Prostate gland (tissue), 2 donors: ENCODE measurements at places on chromosomes 12 and 14. TPM values are rescaled to one million over a fixed set of nuclear protein-coding genes. Genes with fewer than 3 reads are reported as not detected.
A peak's percentile ranks its signal among the peaks of the same experiment; 100 is the strongest.

DNA sequence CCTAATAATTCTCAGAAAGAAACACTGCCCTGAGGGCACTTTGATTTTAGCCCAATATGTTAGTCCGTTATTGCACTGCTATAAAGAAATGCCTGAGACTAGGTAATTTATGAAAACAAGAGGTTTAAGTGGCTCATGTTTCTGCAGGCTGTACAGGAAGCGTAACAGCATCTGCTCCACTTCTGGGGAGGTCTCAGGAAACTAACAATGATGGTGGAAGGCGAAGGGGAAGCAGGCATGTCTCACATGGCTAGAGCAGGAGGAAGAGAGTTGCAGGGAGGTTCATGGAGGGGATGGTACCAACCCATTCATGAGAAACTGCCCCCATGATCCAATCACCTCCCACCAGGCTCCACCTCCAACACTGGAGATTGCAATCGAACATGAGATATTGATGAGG lies 49.4 kb upstream of the RERG start:
- H3K4me3 ChIP-seq = no peak overlapping the region
- H3K36me3 ChIP-seq = no peaks in the 10 kb centered on the region
- peaks cover 9% of the 10 kb centered on the region for H3K4me1 ChIP-seq
- no peak for DNase-seq
- no peak overlapping the region for H3K27ac ChIP-seq
- H3K27me3 ChIP-seq = no peaks in the 10 kb centered on the region

DNA sequence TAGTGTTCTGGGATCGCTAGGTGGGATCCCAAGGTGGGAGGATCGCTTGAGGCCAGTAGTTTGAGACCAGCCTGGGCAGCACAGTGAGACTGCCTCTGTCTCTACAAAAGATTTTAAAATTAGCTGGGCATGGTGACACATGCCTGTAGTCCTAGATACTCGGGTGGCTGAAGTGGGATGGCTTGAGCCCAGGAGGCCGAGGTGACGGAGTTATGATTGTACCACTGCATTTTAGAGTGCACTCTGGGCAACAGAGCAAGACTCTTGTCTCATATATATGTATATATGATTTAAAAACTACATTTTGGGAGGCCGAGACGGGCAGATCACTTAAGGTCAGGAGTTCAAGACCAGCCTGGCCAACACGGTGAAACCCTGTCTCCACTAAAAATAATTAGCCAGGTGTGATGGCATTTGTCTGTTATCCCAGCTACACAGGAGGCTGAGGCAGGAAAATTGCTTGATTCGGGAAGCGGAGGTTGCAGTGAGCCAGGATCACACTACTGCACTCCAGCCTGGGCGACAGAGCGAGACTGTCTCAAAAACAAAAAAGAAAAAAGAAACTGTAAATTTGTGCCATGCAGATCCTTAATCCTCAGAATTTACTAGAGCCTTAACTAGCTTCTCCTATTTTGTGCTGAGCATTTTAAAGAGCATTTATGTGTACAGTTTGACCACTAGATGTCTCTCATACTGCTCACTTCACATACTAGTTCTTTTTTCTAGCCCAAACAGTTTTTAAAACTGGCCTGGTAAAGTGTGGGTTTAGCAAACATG lies 114.8 kb downstream of the MON2 start:
- no peaks in the 10 kb centered on the region for H3K4me1 ChIP-seq
- no peak overlapping the region for H3K4me3 ChIP-seq
- no peaks in the 10 kb centered on the region for H3K36me3 ChIP-seq
- DNase-seq = no peak
- no peak overlapping the region for H3K27ac ChIP-seq
- H3K27me3 ChIP-seq = no peaks in the 10 kb centered on the region

DNA sequence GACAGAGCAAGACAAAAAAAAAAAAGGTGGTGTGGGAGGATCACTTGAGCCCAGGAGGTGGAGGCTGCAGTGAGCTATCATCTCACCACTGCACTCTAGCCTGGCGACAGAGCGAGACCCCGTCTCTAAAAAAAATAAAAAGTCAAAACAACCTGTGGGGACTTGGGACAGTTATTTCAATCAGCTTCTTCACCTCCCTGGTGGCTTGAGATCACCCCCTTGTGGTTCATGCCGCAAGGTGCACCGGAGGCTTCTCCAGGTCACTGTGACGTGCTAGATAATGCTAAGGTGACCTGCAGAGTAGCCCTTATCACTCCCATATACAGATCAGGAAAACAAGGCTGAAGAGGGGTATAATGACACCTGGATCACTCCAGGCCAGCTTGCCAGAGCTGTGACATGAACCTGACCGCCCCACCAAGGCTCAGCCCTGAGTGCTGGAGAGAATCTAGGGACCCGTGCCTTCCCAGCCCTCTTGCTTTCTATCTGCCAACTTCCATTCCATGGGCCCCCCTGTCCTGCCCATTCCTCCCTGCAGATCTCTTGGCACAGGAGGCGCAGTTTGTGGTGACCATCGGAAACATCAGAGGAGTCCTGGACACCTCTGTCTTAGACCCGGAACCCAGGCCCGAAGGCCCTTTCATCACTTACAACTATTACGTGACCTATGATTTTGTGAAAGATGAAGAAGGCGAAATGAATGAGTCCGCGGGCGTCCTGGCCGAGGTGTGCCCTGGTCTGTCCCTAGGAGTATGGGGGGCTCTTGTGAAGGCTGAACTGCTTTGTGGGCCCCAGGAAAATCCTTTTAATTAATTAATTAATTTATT lies 8.1 kb downstream of the LRRC43 start:
- no peaks in the 10 kb centered on the region for H3K4me1 ChIP-seq
- DNase-seq = peak; percentile 55
- no peak overlapping the region for H3K4me3 ChIP-seq

DNA sequence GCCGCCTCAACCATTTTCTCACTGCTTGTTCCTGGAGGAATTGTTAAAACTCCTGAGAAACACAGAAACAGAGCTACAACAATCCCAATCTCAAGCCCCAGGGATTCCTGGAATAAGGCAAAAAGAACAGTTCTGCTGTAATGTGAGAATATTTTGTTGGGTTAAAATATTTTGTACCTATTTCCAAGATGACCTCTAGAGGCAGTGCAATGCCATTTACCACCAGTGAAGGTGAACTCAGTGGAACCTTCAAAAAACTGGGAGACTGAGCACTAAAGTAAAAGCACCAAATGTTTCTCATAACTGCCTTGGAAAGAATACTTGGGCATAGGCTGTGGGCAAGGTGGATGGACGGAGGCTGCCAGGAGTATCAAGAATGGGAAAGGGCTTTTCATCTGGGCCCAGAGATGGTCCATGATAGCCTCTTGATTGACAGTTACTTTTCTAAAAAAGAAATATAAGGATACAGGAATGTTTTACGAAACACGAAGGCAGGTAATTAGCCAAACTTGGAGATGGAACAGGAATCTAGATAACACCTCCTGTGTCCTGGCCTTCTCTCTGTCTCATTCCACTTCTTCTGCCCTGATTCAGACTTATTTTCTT lies 334.0 kb upstream of the FLRT2 start:
- no peak for DNase-seq
- H3K4me1 ChIP-seq = no peaks in the 10 kb centered on the region
- H3K4me3 ChIP-seq = no peak overlapping the region
- H3K36me3 ChIP-seq = no peaks in the 10 kb centered on the region
- H3K27me3 ChIP-seq = no peaks in the 10 kb centered on the region

GRCh38 chr14:101627915-101628262 lies 66.6 kb downstream of the DIO3 start:
- H3K4me3 ChIP-seq = no peak overlapping the region
- DNase-seq = no peak
- H3K27ac ChIP-seq = no peak overlapping the region
- no peaks in the 10 kb centered on the region for H3K36me3 ChIP-seq
- no peaks in the 10 kb centered on the region for H3K4me1 ChIP-seq

HSPB8 gene
- total RNA-seq = 96.9 TPM

DNA sequence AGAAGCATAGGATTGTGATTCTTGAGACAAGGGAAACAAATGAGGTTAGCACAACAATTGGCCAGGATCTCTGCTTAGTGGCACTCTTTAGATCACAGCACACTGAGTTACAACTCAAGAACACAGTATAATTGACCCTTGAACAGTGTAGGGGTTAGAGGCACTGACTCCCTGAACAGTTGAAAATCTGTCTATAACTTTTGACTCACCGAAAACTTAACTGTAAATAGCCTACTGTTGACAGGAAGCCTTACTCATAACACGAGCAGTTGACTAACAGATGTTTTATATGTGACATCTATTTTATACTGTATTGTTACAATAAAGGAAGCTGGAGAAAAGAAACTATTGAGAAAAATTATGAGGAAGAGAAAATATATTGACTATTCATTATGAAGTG lies 296.1 kb downstream of the RERGL start:
- no peaks in the 10 kb centered on the region for H3K36me3 ChIP-seq
- H3K27ac ChIP-seq = no peak overlapping the region
- no peak overlapping the region for H3K4me3 ChIP-seq
- no peak for DNase-seq
- no peaks in the 10 kb centered on the region for H3K4me1 ChIP-seq

ABCC9 gene
- 10.5 TPM for total RNA-seq

CLEC2A gene
- total RNA-seq = not detected

GRCh38 chr12:55720894-55721444 lies 776 bp downstream of the RDH5 start:
- H3K27me3 ChIP-seq = no peaks in the 10 kb centered on the region
- DNase-seq = peak; percentile 59
- no peak overlapping the region for H3K4me3 ChIP-seq
- peak overlapping the region; percentile 37 for H3K27ac ChIP-seq
- no peaks in the 10 kb centered on the region for H3K36me3 ChIP-seq
- peaks cover 7% of the 10 kb centered on the region for H3K4me1 ChIP-seq

GRCh38 chr12:131132118-131132892 lies 178.6 kb downstream of the ADGRD1 start:
- no peak overlapping the region for H3K27ac ChIP-seq
- DNase-seq = peak; percentile 28
- H3K4me3 ChIP-seq = no peak overlapping the region
- no peaks in the 10 kb centered on the region for H3K36me3 ChIP-seq
- H3K27me3 ChIP-seq = peaks cover 2% of the 10 kb centered on the region

DNA sequence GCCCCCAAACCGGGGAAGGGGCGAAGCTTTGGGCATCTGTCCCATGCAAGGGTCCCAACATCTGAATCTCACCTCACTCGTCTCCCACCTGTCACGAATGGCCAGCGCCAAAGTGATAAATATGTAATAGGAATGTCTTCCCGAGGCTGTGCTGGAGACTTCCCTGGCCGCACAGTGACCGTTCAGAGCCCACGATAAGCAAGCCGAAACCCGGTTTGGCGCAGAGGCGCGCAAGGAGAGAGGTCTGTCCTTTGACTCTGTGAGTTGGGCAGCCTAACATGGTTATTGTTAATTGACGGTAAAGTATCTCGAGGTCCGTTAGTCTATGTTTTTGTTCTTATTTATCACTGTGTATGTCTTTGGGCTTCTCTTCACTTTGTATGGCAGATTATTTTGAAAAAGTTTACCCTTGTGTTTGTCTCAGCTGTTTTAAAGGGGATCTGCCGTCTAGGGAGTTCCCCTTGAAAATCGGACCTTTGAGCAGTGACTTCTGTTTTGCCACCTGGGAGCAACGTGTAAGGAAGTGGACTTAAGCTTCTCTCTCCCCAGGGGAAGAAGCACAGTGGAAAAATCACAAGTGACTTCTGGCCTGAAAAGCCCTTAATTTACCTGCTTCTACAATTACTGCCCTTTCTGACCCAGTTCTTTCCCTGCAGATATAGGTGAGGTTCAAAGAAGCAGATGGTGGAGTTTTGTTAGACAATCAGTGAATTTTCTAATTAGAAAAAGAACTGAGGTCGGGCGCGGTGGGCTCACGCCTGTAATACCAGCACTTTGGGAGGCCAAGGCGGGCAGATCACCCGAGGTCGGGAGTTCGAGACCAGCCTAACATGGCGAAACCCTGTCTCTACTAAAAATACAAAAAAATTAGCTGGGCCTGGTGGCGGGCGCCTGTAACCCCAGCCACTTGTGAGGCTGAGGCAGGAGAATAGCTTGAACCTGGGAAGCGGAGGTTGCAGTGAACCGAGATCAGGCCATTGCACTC lies 1.1 kb upstream of the TM9SF1 start:
- H3K36me3 ChIP-seq = no peaks in the 10 kb centered on the region
- DNase-seq = no peak
- H3K4me3 ChIP-seq = peak overlapping the region; percentile 85
- H3K27me3 ChIP-seq = no peaks in the 10 kb centered on the region
- H3K4me1 ChIP-seq = no peaks in the 10 kb centered on the region
- peak overlapping the region; percentile 92 for H3K27ac ChIP-seq

KCNC2 gene
- 4.7 TPM for total RNA-seq

DNA sequence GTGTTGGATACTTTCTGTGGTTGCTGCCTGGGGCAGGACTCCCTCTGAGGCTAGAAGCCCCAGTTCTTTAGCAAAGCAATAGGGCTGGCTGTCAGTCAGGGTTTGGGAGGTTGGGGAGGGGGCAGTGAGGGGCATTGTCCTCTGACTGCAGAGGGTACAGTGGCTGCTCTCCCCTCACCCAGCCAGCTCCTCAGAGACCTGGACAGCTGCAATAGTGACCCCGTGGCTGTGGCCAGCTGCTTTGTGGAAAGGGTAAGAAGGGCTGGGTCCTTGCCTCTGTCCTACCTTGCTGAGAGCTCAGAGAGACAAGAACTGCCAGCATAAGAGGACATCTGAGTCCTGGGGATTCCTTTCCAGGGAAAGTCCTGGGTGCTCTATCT lies 25.8 kb downstream of the PLEKHG3 start:
- no peaks in the 10 kb centered on the region for H3K36me3 ChIP-seq
- H3K27ac ChIP-seq = no peak overlapping the region
- H3K4me1 ChIP-seq = no peaks in the 10 kb centered on the region
- no peaks in the 10 kb centered on the region for H3K27me3 ChIP-seq
- no peak overlapping the region for H3K4me3 ChIP-seq

ACOT6 gene
- total RNA-seq = not detected

- peak overlapping the region; percentile 64 for H3K27ac ChIP-seq
- H3K4me1 ChIP-seq = peaks cover 36% of the 10 kb centered on the region
- H3K27me3 ChIP-seq = no peaks in the 10 kb centered on the region
- peak; percentile 82 for DNase-seq
These were observed 19.6 kb downstream of the MLXIP start for GRCh38 chr12:122097927-122098756.
